ENCODE measurements at places on chromosomes 2 and 18.

GRCh38 chr2:41806286-41806685 is 241.5 kb upstream of the PKDCC start:
- no peak for DNase-seq

DNA sequence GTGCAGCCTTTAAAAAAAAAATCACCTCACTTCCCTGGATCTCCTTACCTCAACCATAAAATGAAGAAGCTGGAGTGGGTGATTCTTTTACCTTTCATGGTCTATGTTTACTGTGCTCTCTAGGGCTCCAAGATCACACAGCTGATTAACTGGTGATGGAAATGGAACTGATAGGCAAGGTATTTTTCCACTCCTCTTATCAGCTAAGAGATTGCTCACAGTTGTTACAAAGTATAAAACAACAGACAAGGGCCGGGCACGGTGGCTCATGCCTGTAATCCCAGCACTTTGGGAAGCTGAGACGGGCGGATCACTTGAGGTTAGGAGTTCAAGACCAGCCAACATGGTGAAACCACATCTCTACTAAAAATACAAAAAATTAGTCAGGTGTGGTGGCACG is 14.5 kb downstream of the RPS27A start:
- no peak for DNase-seq

DNA sequence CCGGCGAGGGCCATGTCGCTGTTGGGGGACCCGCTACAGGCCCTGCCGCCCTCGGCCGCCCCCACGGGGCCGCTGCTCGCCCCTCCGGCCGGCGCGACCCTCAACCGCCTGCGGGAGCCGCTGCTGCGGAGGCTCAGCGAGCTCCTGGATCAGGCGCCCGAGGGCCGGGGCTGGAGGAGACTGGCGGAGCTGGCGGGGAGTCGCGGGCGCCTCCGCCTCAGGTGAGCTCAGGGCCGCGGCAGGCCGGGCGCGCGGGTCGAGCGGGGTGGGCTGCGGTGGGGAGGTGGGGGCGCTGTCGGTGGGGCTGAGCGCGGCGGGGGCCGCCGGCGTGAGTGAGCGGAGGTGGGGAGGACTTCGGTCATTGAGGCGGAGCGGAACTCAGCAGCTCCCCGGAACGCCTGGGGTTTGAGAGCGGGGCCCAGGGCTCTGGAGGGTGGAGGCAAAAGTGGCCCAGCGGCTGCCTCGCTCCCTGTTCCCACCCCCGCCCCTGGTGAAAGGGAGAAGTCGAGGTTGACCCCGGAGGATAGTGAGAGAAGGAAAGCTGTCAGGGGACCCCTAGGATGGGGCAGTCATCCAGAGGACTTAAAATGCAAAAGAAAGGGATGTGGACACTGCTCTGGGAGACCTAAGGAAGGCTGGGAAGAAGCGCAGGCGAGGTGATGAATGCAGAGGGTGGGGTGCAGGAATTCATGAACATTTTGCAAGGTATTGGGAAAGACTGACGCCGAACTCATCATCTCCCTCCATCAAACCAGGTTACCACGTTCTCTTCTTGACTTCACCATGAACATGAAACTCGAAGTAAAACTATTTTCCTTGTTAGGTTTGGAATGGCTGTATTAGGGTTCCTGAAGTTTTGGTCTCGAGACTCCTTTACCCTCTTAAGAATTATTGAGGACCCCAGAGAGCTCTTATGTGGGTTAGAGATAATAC is 633 bp downstream of the MALT1 start:
- DNase-seq: no peak

- no peak for DNase-seq
These were observed 355.0 kb downstream of the LNPK start for GRCh38 chr2:175647058-175647457.

DNA sequence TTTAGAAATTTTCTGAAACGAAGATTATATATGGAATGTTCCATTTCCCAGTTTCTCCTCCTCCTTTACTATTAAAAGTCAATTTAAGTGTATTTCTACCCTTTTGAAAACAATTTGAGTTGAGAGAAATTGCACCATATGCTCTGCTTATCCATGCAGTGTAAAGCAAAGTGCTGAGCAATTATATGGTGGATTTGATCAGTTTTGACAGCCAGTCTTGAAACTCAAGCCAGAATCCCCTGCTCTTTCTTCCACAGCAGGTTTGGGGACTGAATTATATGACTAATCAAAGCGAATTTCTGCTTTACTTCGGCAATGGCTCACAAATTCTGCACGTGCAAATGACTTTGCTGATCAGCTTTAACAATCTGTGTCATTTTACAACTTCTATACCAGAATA is 1183.6 kb downstream of the LRP1B start:
- DNase-seq: no peak

- DNase-seq: no peak
These were observed 70.9 kb upstream of the EML6 start for GRCh38 chr2:54652540-54652939.

GRCh38 chr2:26324903-26325302 is 21.0 kb upstream of the SELENOI start:
- no peak for DNase-seq

DNA sequence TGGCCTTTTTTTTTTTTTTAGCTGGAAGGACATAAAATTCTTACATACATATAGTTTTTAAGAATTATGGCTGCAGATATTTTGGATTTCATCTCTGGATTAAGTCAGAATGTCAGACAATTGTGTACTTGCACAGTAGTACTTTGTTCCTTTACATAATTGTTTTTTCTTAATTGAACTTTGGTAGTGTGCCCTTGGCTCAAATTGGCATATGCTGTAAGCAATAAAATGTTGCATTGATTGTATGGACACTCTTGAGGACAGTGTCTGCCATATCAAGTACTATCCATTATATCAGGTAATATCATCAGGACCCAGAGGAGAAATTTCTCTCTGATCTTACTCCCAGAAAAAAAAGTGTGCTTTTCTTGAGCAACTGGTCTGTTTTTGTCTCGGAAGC is 15.3 kb downstream of the ZC3H6 start:
- DNase-seq: no peak

DNA sequence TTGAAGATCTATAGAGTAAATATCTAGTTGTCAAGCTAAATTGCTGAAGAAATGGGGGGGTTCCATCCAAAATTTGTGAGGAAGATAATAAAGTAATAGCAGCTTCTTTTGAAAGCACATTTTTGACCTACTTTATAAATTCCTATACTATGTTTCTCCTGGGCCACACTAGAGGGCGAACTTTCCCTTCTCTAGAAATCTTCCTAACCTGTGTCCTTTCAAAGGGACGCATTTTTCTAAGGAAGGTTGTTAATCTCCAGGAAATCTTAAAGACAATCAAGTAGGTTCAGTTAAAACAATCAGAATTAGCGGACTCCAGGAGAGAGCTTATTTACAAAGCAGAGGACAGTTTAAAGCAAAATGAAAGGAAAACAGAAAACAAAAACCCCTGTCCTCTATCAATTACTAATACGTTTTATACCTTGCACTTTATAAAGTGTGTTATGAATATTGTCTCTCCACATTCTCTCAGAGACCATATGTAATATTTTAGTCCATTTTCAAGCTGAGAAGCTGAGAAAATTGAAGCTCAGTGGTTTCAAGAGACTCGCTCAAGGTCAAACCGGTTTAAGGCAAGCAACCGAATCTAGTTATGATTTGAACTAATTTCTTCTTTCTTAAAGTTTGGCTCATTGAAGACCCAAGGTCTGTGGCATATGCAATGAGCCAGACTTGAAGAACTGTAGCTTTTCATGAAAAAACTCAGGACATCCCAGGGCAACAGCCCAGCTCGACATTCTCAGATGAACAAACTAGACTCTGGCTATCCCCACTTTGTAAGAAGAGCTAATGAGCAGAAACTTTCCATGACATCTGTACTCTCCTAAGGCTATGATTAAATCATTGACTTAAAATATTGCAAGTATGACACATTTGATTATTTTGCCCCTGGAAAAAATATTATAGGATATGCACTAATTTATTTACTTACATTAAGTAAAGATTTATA is 273.6 kb downstream of the PAX3 start:
- DNase-seq: no peak

DNA sequence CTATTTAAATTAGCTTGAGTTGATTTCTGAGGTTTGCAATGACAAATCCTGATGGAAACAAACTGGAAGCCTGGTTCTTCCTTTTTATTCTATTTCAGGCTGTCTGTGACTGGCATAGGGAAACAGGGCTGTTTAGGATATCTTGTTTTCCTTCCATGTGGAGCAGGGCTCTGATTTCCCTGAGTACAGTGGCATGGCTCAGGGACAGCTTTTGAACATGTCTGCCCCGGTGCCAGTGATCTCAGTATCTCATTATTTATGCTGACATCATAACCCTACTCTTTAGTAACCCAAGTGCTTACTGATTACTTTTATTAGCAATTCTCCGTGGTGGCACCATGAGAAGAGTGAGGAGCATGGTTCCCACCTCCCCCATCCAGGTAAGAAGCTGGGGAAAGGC is 720.3 kb downstream of the GALR1 start:
- DNase-seq: no peak

DNA sequence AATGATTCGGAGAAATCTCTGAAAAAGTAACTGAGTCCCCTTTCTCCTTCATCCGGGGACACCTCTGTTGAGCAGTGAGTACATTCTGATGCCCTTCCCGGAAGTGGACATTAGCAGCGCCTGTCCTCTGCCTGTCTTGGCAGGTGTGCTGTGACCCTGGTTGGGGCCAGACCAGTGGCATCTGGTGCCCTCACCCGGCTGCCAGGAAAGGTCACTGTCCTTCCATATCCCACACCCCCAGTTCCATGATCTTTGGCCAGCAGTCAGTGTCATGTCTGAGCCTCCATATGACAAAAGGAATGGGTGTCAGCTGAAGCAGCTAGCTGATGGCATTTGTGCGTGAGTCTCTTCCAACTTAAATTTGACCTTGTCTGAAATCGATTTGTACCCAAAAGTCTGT is 128.1 kb downstream of the NCK2 start:
- DNase-seq: no peak

DNA sequence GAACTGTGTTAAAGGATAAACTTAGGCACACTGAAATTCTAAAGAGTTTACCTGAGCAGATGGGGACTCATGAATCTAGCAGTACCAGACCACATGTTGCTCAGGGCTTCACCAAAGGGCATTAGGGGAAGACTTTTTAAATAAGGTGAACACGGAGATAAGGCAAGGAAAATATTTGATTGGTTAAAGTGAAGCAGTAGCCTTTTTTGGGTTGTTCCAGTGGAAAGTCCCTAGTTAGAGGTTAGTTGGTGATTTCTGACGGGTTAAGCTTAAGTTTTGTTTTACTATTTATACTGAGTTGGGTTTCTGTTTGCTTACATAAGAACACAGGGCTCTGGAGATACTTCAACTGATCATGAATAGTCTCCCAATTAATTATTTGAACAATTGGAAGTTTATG is 722.5 kb downstream of the SOCS6 start:
- DNase-seq: no peak

- DNase-seq: no peak
These were observed 217.6 kb downstream of the CDH7 start for GRCh38 chr18:65968239-65969004.

- DNase-seq: no peak
These were observed 14.9 kb downstream of the KIAA1328 start for GRCh38 chr18:36843784-36844183.

- no peak for DNase-seq
These were observed 2.6 kb downstream of the GPR35 start for GRCh38 chr2:240627736-240628506.

DNA sequence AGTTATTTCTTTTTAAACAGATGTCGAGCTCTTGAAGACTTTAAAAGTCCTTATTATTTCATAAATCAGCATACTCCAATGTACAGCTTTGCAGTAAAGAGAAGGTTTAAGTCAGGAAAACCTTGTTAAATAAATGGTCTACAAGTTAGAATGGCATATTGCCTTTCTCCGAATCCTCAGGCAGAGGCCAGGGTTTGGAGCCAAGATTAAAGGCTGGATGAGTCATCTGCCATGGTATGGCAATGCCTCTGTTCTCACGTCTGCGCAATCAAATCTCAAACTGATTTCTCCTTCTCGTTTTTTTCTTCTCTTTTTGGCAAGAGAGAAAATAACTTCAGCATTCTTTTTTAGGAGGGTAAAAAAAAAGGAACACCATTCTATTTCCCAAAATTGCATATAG is 5.6 kb upstream of the KCNJ3 start:
- no peak for DNase-seq

GRCh38 chr18:63454497-63454896 is 22.3 kb upstream of the SERPINB5 start:
- no peak for DNase-seq

DNA sequence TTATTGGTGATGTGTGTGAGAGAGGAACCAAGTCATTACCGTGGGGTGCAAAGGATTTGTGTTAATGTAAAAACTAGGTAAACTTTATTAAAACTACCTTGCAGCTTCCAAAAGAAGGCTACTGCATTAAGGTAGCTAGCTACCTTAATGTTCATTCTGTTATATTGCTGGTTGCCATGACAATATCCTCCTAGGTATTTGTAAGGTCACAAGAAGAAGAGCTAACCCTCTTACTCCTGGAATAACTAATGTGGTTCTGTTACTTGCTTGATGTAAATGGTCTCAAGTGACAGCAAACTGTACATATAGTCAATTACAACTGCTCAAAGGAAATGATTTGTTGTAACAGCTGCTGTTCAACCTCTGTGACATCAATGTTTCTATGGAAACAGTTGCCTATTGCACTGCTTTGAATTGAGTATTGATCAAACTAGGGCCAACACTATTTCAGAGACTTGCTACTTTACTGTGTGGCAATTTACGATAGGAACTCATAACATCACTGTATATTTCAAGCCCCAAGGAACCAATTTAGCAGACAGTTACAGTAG is 319.8 kb upstream of the HNRNPA3 start:
- DNase-seq: no peak

GRCh38 chr2:221655300-221655699 is 83.2 kb upstream of the EPHA4 start:
- no peak for DNase-seq

- no peak for DNase-seq
These were observed 185.4 kb upstream of the OSR1 start for GRCh38 chr2:19543663-19544383.

DNA sequence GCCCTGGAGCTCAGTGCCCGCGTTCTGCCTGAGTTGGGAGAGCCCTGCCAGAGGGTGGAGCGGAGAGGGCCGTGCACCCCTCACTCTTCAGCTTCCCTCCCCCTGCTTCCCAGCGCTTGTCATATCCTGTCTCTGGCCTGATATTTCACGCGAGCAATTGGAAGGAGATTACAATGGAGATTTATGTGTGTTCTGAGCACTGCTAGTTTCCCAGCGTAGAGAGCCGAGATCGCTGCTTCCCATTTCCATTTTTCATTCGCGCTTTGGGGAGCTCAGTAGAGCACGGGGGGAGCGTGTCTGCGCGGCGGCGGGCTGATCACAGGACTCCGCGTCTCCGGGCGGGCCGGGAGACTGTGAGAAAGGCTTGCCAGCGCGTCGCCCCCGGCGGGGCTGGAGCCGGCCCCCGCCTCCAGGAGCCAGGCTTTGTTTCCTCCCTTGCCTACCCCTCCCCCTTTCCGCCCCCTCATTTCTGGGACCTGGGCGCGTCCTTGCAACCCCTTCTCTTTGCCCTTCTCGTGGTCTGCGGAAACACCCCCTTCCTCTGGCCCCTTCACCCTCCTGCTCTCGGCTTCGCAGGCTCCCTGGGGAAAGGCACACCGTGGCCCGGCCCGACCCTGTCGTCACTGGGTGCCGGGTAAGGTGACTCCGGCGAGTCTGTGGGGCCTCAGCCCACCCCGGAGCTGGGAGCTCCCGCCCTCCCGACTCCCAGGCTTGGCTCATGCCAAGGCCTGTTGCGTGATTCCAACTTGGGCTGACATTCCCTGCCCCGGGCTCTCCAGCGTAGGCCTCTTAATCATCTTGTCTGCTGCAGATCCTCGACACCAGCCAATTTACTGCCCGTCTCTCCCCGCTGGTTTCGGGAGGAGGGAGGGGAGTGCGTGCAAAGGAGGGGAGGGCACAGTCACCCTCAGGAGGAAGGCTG is 5.8 kb downstream of the DLX2 start:
- DNase-seq: no peak

GRCh38 chr2:162029287-162029901 is 44.6 kb downstream of the DPP4 start:
- no peak for DNase-seq
